ENCODE measurements at places on chromosomes 11 and 22.

- DNase-seq = no peak
Measured at GRCh38 chr22:36562261-36562835, 33.4 kb upstream of the EIF3D start.

- DNase-seq = no peak
Measured at GRCh38 chr11:34192481-34193401, 87.3 kb downstream of the NAT10 start.

- DNase-seq = no peak
Measured at GRCh38 chr11:129443276-129443675, 67.6 kb downstream of the BARX2 start.

- no peak for DNase-seq
Measured at GRCh38 chr11:24748261-24748660, 251.4 kb downstream of the LUZP2 start.

GRCh38 chr22:45398214-45398613 is 15.2 kb downstream of the SMC1B start:
- DNase-seq = no peak

DNA sequence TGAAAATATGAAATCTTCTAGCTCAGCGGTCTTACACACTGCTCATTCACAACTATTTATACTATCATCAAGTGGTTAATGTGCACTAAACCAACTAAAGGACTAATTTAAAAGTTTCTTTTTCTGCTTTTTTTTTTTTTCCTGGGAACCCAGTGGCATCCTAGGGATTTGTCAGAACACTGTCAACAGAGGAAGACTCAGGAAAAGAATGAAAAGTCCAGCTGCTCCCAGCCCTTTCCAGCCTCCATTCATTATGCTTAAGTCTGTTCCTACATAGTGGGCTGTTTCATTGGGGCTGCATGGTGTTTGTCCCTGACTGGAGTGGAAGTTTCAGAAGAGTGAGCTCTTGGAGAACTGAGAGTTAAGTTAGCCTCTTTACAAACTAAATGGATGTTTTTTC is 391.1 kb downstream of the AASDHPPT start:
- DNase-seq = no peak

DNA sequence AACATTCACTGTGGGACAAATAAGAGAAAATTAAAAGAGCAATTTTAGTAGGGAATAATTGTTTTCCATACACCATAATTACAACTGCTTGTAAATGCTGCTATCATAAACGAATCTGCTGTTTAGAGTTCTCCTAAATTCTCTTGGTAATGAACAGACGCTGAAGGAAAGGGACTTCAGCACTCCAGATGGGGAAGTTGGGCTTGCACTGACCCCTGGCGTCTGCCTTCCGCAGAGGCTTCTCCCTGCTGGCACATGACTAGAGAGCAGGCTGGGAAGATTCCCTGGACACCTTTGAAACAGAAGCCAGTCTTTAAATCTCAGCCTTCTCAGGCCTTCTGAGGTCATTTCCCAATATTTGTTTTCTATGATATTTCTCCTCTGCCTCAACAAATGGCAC is 84.1 kb downstream of the NXPE2 start:
- no peak for DNase-seq

GRCh38 chr22:24796860-24797259 is 9.2 kb upstream of the SGSM1 start:
- DNase-seq = no peak

GRCh38 chr22:19871845-19872778 is 17.4 kb upstream of the GNB1L start:
- no peak for DNase-seq

GRCh38 chr11:35598254-35599125 is 19.8 kb upstream of the FJX1 start:
- no peak for DNase-seq

DNA sequence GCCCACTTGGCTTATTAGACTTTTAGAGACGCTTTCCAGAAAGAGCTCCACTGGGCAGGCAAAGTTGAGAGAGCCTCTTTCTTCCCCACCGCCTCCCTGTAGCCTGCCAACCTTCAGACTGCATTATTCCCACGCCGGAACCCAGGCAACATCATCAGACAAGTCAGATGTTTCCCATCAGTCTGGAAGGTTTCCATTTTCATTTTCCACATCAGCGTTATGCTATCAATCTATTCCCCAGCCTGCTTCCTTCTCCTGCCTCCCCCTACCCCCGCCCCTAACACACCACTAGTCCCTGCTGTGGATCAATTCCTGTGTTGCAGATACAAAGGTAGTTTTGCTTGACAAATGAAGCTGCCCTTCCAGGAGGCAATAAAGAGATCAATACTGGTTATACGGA is 184.8 kb downstream of the DSCAML1 start:
- DNase-seq = no peak

GRCh38 chr22:46579751-46580449 is 40.3 kb upstream of the GRAMD4 start:
- no peak for DNase-seq

GRCh38 chr22:42856179-42856864 is 751 bp downstream of the ARFGAP3 start:
- DNase-seq = no peak

DNA sequence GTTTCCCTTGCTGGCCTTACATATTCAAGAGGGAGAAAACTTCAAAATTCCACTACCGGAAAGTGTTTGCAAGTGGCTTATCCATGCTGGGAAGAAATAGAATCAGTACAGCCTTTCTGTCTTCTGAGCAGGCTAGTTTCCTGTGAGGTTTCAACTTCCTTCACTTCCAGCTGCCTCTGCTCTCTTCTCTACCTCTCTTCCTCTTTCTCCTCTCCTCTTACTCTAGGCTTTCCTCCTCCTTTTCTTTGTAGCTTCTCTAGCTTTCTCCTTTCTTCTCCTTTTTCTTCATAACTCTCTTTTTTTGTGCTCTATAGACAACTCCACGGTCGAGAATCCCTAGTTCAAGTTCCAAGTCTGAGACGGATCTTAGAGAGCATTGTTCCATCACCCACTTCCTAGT is 421.8 kb downstream of the ETS1 start:
- DNase-seq = no peak

- no peak for DNase-seq
Measured at GRCh38 chr22:42972649-42973535, 42.1 kb downstream of the PACSIN2 start.

- DNase-seq = no peak
Measured at GRCh38 chr11:15035283-15035682, 38.1 kb upstream of the CALCB start.

- DNase-seq = no peak
Measured at GRCh38 chr22:36828815-36829214, 12.0 kb upstream of the PVALB start.

DNA sequence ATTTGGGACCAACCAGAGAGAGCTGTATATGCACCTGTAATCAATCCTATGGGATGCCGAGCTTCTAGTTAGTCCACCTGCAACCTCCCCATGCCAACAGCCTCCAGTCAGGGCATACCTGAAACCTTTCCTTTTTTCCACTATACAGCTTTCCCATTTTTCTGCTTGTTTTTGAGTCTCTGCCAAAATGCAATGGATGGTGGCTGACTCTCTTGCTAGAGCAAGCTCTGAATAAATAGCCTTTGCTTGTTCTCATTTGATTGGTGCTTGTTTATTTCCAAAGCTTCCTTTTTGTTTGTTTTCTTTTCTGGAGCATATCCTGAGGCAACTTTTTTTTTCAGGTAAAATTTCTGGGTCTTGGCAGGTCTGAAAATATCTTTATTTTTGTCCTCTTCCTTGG is 58.0 kb upstream of the PLET1 start:
- no peak for DNase-seq

DNA sequence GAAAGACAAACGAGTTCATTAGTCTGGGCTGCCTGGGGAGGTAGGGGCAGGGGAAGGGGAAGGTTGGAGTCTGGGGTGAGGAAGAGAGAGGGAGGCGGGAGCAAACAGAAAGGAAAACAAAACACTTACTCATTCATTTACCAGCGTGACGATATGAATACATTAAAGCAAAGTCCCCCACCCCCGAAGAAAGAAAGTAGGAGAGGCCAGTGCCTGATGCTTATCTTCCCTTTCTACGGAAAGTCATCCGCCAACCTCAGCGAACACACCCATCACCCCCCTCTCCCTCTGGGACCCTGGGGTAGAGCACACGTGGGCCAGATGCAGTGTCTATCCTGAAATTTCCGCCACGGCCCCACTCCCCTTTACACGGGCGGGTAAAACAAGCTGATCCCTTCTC is 13.7 kb downstream of the ABCC8 start:
- no peak for DNase-seq

- DNase-seq = no peak
Measured at GRCh38 chr11:76173663-76174062, 32.6 kb downstream of the WNT11 start.

DNA sequence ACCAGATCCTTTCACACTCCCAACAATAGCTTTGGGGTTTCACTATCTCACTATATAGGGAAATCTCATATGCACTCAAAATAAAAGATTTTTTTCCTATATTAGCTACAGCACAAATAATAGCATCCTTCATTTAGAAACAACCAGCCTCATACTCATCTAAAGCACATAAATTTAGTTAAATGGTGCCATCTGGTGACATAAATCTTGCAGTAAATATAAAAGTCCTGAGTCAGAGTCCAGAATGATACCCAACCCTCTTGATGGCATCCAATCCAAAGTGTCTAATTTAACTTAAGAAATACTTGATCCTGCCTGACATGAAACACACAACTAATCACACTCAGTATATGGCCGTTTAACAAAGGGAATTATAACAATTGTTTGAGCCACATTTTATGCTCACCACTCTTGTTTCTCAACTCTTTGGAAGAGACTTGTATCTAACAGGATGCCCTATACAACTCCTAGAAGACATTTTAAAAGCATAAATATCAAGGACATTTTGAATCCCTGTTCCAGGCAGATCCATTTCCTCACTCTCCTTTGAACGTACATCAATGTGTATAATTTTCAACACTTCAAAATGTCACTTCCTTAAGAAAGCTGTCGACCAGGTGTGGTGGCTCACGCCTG is 36.2 kb downstream of the DLG2 start:
- DNase-seq = no peak

- no peak for DNase-seq
Measured at GRCh38 chr11:128116885-128117284, 470.5 kb downstream of the ETS1 start.

- no peak for DNase-seq
Measured at GRCh38 chr11:96015906-96016565, 92.1 kb upstream of the MTMR2 start.

DNA sequence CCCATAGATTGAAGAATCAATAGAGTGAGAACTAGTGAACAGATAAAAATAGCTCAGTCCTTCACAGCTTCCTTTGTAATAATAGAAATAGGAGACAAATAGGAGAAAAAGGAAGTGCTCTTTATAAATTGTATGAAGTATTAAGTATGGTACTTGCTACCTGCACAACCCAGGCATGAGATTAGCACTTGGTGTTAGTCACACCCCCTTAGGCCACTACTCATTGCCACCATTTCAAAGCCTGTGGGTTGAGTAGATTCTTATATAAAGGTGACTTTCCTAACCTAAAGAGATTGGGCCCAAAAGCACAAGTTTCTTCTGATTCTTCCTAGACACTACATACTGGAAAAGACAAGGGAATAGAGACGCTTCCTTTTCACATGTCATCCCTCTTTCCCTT is 37.7 kb upstream of the ADORA2A start:
- DNase-seq = no peak

DNA sequence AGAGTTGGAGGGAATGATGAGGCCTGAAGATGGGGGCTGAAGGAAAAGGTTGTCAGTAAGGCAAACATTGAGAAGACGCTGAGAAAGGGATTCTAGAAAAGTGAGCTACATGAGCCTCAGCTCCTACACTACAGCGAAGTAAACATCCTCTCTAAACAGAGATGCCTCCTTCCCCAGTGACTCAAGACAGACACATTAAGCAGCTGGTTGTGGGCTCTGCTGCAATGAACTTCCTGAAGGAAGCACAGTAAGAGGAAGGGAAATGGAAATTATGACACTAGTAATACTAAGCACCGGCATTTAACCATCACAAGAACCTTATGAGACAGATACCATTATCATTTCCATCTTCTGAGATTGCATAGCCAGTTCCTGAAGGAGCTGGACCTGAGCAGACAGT is 190.5 kb downstream of the C11orf87 start:
- DNase-seq = no peak
